Mesendoderm (in vitro differentiated cells): ENCODE measurements at places on chromosomes 16 and 17.

DNA sequence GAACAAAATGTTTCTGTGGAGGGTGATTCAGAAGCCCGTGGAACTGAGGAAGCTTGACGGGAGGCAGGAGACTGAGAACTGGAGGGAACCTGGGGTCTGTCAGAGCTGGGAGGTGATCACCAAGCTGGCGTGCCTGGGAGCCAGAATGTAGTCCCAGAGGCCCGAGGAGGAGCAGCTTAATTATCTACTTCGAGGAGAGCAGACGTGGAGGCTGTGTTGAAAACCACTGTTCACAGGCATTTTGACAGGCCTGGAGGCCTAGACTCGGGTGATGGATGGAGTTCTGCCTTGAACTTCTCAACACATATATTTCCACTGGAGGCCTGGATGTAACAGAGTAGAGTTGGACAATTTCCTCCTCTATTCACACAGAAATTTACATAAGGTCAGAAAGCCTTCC is 177.7 kb upstream of the SALL1 start:
- DNase-seq: no peak

DNA sequence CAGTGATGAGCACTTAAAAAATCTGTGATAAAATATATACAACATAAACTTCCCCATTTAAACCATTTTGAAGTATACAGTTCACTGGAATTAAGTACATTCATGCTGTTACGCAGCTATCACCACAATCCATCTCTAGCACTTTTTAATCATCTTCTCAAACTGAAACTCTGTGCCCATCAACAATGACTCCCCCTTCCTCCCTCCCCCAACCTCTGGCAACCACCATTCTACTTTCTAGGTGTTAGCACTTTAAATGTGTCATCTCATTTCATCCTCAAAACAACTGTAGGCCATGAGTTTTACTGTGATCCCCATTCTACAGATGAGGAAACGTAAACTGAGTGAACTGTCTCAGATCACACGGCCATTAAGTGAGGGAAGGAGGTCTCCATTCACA is 13.8 kb upstream of the TMEM98 start:
- no peak for DNase-seq

DNA sequence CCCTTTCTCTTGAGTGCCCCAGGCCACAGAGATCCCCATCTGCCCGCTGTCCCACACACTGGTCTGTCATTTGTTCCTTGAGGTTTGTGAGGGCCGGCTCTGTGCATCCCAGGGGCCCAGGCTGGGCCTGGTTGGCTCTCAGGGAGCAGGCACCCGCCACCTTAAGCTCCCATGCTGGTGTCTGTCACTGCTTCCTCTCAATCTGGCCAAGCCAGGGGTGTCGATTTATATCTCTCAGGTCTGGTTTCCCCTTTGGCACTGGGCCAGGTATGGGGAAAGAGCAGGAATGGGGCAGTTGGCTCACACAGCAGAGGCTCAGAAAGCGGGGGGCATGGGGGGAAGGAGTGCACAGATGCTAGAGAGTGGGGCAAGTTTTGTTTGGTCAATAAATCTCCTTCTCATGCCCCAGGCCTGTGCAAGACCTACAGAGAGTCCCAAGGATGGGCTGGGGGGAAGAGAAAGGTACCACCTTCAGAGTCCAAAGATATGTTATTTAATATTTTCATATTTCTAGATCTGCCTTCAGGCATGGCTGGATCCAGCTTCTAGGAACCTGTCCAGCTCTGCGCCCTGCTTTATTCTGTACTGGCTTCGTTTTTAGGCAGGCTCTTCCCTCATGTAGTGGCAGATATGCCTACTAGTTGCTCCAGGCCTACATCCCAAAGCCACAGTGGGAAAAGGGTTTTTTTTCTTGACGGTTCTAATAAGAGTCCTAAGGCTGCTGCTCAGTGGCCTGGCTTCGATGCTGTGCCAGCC is 34.3 kb downstream of the IL4R start:
- no peak for DNase-seq

GRCh38 chr17:28646039-28646754 is 1.2 kb upstream of the BLTP2 start:
- no peak for DNase-seq

DNA sequence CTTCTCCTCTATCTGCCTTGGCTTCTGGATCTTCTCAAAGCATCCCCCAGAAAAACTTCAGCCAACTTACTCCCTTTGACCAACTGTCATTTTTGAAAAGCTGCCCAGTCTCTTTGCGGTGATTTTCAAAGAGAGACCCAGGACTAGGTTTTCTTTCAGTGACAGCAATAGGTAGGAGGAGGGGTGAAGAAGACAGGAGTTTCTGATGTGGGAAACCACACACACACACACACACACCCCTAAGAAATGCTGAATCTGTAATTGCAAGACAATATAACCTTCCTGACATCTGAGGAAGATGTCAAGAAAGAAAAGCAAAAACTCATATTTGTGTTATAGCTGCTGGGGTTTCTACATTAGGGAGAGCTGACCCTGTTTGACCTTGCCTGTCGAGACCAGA is 5.2 kb downstream of the FAM20A start:
- DNase-seq: no peak

DNA sequence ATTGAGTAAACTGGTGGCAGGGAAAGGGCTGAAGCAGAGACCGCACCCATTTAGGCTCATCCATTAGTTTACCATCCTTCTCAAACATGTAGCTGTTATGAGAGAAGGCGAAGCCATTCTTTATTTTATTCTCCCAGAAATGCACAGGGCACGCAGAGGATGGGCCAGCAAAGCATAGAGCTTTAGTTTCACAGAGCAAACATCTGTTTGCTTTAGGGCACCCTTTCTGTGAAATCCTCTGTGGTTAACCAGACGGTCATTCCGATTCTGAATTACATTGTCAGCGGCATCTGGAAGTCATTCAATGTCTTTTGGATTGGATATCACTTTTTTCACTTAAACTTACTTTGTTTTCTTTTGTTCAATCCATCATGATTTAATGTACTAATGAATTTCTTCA is 96.0 kb downstream of the TOX3 start:
- DNase-seq: no peak

GRCh38 chr16:12516621-12517309 is 286.9 kb downstream of the CPPED1 start:
- DNase-seq: no peak

DNA sequence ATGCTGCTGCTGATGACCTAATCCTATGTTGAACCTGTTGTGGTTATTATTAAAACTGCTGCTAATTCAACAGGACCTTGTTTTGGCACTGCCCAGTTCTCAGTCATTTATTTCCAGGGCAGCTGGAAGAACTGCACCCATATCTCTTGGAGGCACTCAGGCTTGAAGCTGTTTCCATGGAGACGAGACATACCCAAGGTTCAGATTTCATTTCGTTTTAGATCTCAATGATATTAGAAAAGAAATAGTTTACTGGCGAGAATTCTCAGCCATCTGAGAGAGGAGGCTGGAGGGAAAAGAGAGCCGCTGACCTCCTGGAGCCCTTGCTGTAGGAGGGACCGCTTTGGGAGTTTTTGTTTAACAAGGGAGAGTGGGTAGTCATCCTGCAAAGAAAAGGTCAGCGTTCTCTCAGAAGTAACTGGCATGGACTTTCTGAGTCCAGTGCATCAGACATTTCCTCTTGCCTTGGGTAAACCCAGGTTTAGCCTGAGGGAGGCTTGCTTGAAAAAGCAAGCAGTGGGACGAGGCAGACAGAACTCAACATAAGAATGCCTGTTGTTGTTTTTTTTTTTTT is 75.4 kb downstream of the YPEL2 start:
- DNase-seq: no peak

GRCh38 chr16:1812732-1813163 is 13.9 kb downstream of the HAGH start:
- DNase-seq: peak; percentile 66

DNA sequence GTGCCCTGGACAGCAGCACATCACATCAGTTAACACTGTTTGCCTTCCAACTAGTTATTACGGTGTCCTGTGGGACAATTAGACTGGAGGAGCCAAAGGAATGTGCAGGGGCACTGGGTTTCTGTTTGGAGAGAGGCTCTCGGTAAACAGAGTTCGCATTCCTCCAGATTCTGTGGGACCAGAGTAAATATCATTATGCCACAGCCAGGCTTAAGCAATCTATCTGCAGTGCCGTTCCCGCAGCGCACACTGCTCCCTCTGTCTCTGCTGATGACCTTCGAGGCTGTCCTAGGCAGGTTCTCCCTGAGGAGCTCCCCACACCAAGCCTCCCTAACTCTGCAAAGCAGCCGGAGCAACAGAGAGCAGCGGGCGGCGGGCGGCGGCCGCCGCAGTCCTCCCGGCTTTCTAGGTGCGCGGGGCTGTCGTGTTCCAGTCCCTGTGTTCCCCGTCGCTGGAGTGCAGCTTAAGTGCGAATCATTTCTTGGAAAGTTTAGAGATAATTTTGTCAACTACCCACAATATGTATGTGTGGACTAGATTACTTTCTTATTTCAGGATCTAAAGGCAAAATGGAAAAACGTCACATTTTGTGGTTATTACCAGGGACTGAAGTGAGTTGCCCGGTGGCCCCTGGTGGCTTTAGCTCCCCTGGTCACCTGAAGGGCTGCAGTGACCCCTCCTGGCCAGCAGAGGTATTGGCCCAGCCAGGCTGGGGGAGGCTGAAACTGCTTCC is 43.3 kb downstream of the PGS1 start:
- peak; percentile 84 for DNase-seq

- DNase-seq: no peak
Observed at GRCh38 chr17:28888832-28889231, 8.7 kb downstream of the FLOT2 start.

DNA sequence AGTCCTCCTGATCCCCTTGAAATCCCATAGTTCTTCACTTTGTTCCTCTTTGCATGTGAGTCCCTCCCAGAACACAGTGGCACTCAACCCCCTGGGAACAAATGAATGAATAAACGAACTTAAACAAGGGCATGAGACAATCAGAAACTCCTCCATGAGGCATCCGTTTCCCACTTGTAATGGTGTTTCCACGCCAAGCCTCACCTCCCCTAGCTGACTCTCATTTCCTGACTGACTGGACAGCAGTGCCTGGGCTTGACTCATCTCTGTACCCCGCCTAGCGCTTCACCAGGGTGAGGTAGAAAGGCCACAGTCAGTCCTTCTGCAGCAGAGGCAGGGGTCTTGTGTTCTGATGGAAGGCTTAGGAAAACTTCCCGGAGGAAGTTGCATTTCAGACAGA is 14.2 kb downstream of the KIF1C start:
- no peak for DNase-seq

DNA sequence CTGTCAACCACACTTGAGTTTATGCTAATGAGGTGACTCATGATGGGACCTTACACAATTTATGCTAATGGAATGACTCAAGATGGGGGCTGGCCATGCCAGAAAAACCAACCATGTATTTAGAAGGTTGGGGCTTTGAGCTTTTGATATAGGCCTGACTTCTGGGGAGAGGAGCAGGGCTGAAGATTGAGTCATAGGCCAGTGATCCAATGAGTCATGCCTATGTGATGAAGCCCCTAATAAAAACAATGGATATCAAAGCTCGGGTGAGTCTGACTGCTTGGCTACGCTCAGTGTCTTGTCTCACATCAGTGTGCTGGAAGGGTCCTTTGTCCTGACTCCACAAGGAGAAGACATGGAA is 7.3 kb downstream of the MFSD6L start:
- DNase-seq: peak; percentile 79

- DNase-seq: no peak
Observed at GRCh38 chr17:17151541-17151940, 54.6 kb downstream of the PLD6 start.

DNA sequence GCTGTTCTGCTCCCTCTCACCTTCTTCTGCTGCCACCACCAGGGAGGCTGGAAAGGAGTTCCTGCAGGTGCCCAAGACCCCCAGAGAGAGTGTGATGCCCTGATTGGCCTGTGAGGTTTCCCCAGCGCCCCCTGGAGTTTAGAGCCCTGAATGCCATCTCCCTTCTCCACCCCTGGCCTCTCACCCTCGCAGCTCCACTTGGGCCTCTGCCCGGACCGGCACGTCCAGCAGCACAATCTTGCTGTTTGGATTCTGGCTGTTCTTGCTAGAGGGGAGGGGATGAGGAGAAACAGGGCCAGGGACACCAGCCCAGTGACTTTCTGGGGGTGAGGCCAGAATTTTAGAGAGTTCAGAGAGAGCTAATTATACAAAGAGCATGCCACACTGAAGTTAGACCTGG is 12.5 kb upstream of the FAM171A2 start:
- peak; percentile 68 for DNase-seq

GRCh38 chr17:58004060-58004459 is 3.0 kb downstream of the SRSF1 start:
- DNase-seq: no peak

DNA sequence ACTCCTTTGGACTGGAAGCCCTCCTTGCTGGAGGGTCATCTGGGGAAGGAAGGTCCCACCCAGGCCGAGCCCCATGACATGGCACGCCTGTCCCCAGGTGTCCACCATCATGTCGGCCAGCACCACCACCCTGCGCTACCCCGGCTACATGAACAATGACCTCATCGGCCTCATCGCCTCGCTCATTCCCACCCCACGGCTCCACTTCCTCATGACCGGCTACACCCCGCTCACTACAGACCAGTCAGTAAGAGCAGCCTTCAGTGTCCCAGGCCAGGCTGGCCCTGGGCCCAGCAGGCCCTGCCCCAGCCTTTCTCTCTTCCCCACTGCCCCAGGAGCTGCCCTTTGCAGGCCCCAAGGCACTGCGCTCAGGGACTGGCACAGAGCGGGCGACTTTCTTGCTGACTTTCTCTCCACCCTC is 6.5 kb downstream of the TUBG2 start:
- DNase-seq: no peak

GRCh38 chr16:51967646-51968045 is 579.3 kb downstream of the TOX3 start:
- DNase-seq: no peak

- DNase-seq: no peak
Observed at GRCh38 chr16:35525979-35526590, 2066.7 kb downstream of the TP53TG3F start.

DNA sequence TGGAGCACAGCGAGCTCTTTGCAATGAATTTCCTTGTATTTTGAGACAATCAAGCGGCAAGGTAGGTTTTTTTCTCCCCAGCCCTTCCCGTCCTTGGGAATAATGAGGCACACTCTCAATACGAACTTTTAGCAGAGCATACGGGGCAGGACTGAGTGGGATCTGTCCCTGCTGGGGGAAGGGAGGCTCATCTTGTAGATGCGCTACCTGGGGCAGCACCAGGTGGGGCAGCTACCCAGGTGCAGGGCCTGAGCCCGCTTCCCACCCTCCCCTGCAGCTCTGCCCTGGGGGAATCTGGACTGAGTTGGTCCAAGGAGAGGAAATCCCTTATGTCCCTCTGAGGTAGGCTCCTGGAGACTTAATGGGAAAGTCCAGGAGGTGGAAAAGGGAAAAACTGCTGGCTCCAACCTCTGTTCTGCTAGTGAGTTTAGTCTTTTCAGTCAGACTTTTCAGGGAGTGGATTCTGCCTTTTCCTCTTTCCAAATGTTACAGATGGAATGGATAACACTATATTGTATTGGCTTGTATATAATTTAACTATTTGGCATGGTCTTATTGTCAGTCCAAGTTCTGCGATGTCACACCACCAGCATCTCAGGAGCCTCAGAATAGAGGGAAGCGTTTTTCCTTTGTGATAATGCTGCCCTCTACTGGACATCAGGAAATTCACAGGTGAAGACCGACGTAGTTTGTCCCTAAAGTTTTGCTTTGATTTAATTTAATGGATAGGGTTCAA is 9.6 kb upstream of the CES1 start:
- peak; percentile 61 for DNase-seq
